ENCODE measurements at places on chromosomes 11 and 22.

DNA sequence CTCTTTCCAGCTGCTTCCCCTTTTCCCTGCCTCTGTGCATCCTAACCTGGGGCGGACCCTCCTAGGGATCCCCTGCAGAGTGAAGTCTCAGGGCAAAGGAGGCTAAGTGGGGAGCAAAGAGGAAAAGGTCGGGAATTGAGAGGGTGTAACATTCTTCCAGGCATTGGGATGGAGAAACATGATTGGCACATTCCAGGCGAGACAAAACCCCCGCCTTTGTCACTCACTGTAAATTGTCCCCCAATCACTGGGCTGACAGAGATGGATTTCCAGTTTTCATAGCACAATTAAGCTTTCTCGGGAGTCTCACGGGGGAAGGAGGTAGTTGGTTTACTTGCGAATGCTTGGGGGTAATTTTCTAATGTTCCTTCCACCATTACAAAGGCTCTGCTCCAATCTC, 74.9 kb downstream of the MIAT start:
- DNase-seq: no peak

GRCh38 chr11:69705351-69705811, 1.6 kb upstream of the FGF19 start:
- DNase-seq: no peak

GRCh38 chr11:9664276-9665171, 647 bp downstream of the SWAP70 start:
- DNase-seq: no peak

DNA sequence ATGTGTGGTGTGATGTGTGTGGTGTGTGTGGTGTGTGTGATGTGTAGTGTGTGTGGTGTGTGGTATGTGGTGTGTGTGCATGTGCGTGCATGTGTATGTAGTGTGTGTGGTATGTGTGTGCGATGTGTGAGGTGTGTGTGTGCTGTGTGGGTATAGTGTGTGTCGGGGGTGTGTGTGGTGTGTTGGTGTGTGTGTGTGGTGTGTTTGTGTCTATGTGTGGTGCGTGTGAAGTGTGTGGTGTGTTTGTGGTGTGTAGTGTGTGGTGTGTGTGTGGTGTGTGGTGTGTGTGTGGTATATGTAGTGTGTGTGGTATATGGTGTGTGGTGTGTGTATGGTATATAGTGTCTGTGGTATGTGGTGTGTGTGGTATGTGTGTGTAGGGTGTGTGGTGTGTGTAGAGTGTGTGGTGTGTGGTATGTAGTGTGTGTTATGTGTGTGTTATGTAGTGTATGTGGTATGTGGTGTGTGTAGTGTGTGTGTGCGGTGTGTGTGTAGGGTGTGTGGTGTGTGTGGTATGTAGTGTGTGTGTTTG, 5.0 kb upstream of the PPP6R2 start:
- DNase-seq: no peak

DNA sequence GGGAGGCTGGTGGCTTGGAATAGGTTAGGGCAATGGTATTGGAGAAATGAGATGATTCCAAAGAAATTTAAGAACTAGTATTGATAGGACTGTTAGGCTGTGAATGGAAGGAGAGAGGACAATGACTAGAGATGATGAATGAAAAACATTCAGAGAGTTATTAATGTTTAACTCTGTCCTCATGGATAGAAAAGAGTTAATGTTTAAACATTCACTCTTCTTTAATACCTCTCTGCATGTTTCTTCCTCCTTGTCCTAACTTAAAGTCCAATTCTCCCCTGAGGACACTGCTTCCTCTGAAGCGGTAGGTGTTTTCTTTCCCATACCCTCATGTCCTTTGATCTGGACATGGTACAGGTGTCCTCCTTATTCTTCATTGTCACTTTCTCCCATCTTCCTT, 13.4 kb downstream of the CHEK1 start:
- no peak for DNase-seq

Measured in epithelial cell of prostate (primary cell).